ENCODE measurements at places on chromosomes 5 and 9.

DNA sequence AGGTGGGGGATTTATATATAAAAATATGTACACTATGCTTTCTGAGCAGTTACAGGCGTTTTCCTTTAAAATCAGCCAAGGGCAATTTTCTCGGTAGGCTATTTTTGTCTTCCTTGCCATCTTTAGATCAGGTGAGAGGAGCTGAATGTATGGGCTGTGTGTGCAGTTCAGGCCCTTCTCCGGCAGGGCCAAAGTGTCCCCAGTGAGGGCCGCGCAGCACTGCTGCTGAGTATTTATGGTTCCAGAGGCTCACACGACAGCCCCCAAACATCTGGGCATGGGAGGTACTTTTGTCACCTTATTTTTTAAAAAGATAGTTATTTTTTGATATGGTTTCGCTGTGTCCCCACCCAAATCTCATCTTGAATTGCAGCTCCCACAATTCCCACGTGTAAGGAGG lies 11.5 kb downstream of the GFPT2 start:
- no peak for DNase-seq

GRCh38 chr5:89120719-89121118 lies 237.7 kb upstream of the MEF2C start:
- no peak for DNase-seq

GRCh38 chr5:35651002-35651756 lies 33.5 kb downstream of the SPEF2 start:
- no peak for DNase-seq

- no peak for DNase-seq
Measured at GRCh38 chr5:9421884-9422283, 124.0 kb downstream of the SEMA5A start.

DNA sequence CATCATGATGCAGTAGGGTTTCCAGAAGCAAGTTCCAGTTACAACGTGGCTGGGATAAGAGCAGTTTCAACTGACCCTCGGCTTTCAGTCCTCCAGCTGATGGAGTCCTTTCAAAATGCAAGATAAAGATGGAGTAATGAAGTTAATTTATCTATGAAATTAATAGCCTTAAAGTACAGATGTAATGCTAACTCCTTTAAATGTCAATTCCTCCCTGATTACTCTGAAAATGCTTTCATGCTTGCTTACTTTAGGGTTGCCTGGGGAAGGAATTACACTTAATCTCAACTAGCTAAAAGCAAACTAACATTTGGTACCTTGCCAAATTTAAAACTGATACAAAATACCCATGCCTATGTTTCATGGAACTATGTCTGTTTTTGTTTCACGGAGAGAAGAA lies 178.4 kb downstream of the KIAA0825 start:
- no peak for DNase-seq

GRCh38 chr5:179819296-179820126 lies 1.2 kb upstream of the SQSTM1 start:
- DNase-seq = peak; percentile 57

- peak; percentile 48 for DNase-seq
Measured at GRCh38 chr5:140043508-140043872, 391 bp upstream of the NRG2 start.

GRCh38 chr5:179158556-179158955 lies 98.4 kb downstream of the ZNF354C start:
- no peak for DNase-seq

- no peak for DNase-seq
Measured at GRCh38 chr5:139569270-139569955, 8.3 kb downstream of the UBE2D2 start.

- no peak for DNase-seq
Measured at GRCh38 chr5:17805227-17805825, 171.1 kb downstream of the TAF11L14 start.

DNA sequence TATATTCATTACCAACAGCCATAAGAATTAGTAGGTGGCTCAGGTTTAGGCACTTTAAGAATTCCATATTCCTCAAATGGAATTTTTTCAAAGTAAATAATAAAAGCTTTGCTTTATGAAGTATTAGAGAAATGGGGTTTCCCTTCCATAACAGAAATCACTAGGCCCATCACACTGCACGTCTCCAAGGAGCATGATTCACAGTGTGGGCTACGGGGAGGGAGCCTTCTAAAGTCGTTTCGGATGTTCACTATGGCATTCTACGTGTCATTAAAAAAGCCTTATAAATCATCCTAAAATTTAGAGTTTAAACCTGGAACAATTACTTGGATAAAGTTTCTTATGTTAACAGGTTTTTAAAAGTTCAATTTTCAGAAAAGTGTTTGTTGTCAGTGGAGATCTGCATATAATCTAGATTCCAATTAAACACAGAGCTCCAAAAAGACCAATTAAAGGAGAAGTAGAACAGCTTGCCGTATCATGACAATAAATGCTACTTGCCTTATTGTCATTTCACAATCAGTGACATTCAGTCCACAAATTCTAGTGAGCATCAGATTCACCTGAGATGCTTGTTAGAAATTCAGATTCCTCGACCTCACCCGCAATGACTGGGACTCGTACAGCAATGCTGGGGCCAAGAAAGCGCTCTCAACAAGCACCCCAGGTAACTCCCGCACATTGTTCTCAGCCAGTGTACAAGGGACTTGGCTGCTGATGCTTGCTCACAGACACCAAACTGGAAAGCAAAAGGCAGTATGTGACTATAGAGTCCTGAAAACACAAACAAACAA lies 115.7 kb downstream of the NFIB start:
- DNase-seq = no peak

GRCh38 chr5:171904886-171905285 lies 101.6 kb downstream of the FBXW11 start:
- DNase-seq = no peak

DNA sequence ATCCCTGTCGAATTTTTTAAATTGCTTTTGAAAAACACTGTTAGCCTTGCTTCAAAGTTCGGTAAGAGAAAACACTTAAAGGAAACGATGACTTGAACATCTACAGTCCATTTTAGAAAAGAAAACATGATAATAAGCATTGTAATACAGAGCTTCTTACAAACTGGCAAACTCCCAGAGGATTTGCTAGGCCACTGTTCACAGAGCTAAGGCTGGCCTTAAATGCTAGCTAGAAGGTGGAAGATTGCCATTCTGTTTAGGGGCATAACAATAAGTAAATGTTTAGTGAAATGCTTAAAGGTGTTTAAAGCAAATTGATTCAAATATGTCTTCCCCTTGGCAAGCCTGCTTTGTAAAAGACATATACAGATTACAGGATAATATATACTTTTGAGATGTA lies 169.6 kb downstream of the TLE4 start:
- DNase-seq = no peak

- no peak for DNase-seq
Measured at GRCh38 chr9:35998333-35998732, 38.4 kb upstream of the RECK start.

DNA sequence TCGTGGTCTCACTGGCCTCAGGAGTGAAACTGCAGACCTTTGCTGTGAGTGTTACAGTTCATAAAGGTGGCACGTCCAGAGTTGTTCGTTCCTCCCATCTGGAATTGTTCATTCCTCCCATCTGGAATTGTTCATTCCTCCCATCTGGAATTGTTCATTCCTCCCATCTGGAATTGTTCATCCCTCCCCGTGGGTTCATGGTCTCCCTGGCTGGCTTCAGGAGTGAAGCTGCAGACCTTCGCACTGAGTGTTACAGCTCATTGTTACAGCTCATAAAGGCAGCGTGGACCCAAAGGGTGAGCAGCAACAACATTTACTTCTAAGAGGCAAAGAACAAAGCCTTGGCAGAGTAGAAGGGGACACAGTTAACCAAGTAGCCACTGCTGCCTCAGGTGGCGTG lies 69.1 kb downstream of the GCNT1 start:
- DNase-seq = no peak

GRCh38 chr9:128249558-128249907 lies 26.3 kb downstream of the GOLGA2 start:
- no peak for DNase-seq

DNA sequence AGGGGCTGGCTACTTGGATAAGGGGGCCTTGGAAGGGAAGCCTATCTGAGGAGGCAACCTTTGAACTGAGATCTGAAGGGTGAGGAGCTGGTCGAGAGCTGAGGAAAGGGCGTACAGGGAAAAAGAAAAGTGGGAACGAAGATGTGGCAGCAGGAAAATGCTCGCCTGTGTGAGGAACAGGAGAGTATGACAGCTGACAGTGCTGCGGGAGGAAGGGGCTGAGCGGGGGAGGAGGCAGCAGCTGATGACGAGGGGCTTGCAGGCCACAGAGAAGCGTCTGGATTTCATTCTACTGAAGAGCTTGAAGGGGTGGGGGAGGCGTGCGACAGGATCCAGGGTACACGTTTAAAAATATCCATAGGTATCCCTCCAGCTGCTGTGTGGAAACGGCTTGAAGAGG lies 28.9 kb downstream of the SH3PXD2B start:
- DNase-seq = no peak

DNA sequence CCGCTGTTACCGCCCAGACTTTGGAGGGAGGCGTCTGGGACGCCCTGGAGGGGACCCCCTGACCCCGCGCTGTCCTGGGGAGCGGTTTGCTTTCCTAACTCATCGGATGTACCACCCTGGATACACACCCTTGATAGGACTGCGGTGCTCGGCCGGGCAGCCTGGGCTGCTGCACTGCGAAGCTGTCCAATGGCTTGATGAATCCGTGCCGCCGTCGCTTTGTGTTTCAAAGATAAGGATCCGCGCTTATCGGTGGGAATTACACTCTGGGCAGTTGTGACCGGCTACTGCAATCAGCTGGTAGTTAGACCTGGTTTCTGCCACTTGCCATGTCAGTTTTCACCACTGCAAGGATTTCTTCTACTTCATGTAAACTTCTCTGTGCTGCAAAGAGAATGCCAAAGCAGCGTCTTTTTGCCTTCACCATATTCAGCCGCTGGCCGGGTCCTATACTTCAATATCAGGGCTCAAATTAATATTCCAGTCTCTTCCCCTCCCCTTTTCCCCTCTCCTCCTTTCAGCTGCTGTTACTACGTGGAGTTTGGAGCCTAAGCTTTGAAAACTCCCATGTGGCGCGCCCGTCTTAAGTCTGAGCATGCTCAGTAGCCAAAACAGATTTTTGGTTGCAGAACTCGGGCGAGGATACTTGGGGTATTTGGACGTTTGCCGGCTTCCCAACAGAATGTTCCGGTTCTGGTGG lies 727 bp downstream of the SMAD5 start:
- no peak for DNase-seq

- DNase-seq = no peak
Measured at GRCh38 chr9:89601306-89601705, 3.5 kb upstream of the GADD45G start.

- peak; percentile 61 for DNase-seq
Measured at GRCh38 chr5:177402271-177403043, 2.0 kb upstream of the PFN3 start.

DNA sequence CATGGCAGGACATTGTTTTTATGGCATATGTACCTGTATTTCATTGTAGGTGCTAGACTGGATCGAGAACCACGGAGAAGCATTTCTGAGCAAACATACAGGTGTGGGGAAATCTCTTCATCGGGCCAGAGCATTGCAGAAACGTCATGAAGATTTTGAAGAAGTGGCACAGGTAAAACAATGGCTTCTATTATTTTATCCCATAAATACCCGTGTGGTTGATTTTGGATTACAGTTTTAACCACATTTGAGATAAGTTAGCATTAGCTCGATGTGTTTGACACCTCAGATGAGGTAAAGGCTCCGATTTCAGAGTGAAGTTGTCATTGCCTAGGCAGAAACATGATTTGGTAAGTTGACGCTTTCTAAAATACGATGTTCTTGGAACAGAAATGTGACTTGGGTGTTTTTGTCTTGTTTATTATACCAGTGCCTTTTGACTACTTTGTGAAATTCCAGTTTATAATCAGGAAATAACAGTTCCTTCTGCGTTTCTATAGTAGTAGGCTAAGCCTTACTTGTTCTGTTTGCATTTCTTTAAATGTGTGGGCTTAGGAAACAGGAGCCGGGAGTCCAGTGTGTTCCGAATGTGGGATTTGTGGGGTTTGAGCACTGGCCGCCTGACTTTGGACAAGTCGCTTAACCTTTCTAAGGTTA lies 187.7 kb downstream of the TRIO start:
- no peak for DNase-seq

DNA sequence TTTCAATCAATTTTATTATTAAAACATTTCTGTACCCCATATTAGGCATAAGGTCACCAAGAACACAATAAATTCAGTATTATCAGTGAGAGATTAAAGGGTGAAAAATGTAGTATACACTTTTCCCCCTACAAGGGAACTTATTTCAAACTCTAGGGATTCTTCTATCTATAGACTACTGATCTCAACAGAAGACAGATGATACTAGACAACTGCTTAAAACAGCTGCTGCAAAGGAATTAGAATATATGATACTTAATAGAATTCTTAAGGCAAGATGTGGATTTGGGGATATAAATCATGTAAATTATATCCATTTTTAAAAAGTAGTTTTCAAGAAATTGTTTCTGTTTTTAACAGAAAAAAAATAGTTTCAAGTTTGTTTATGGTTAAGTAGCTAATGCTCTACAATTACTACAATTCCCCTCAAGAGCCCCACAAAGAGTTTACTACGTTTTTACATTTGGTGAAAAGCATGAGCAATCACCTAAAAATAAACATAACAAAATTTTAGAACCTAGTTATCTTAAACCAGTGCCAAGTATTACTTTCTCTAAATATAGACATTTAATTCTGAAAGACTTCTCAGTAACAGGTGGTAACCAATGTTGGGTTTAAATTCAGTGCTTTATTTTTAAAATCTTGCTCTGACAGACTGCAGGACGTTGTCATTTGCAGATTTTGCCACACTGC lies 6.0 kb downstream of the KIF24 start:
- DNase-seq = no peak

DNA sequence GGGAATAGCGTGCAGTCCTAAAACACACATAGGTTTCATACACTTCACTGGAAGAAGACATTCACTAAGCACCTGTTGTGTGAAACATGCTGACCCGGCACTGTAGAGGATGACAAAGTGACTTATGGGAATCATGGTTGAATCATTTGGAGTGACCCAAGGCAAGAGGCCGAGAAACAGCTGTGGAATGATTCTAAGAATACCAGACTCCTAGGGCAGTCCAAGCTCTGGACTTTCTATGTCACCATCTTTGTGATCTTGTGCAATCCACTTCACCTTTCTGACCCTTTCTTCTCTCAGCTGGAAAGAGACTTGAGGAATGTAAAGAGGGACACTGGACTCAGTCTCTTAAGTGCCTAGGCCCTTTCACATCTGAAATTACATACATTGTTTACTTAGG lies 13.1 kb downstream of the MSANTD3 start:
- no peak for DNase-seq

- DNase-seq = no peak
Measured at GRCh38 chr9:68974431-68974830, 39.5 kb downstream of the PRKACG start.

- DNase-seq = no peak
Measured at GRCh38 chr9:20476912-20477521, 145.3 kb downstream of the MLLT3 start.
